Left lung (tissue), 14 donors: ENCODE measurements at places on chromosomes 1 and 21. TPM values are rescaled to one million over a fixed set of nuclear protein-coding genes. Genes with fewer than 3 reads are reported as not detected.

GRCh38 chr1:232988572-232989040 is 38.2 kb downstream of the NTPCR start:
- DNase-seq, result no peak

The AKNAD1 gene
- 0.35 TPM for polyA plus RNA-seq

DNA sequence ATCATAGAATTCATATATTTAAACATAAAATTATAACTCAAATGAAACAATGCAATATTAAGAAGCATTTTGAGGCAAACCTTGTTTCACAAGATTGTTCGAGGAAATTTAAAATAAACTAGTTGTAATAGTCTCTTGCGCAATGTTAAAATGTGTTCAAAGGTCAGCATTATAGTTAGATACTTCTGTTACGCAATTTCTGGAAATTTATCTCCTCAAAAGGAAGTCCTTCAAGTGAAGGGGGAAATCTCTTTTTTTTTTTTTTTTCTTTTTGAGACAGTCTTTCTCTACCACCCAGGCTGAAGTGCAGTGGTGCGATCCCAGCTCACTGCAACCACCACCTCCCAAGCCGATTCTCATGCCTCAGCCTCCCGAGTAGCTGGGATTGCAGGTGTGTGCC is 52.1 kb downstream of the FMO4 start:
- no peak for DNase-seq

The OR2W3 gene
- 0.42 TPM for polyA plus RNA-seq

The RNU1-3 gene
- polyA plus RNA-seq, result 3.1 TPM

GRCh38 chr21:45852886-45853400 is 128.6 kb upstream of the COL6A1 start:
- DNase-seq, result no peak

The A3GALT2 gene
- polyA plus RNA-seq, result not detected

The BEND5 gene
- 40.2 TPM for polyA plus RNA-seq

GRCh38 chr21:34534522-34534921 is 22.5 kb upstream of the KCNE1 start:
- no peak for DNase-seq

DNA sequence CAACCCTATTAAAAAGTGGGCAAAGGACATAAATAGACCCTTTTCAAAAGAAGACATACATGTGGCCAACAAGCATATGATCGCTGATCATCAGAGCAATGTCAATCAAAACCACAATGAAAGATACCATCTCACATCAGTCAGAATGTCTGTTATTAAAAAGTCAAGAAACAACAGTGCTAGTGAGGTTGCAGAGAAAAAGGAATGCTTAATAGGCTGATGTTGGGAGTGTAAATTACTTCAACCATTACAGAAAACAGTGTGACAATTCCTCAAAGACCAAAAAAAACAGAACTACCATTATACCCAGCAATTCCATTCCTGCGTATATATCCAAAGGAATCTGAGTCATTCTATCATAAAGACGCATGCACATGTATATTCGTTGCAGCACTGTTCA is 13.2 kb downstream of the USH2A start:
- no peak for DNase-seq

The FCAMR gene
- not detected for polyA plus RNA-seq

DNA sequence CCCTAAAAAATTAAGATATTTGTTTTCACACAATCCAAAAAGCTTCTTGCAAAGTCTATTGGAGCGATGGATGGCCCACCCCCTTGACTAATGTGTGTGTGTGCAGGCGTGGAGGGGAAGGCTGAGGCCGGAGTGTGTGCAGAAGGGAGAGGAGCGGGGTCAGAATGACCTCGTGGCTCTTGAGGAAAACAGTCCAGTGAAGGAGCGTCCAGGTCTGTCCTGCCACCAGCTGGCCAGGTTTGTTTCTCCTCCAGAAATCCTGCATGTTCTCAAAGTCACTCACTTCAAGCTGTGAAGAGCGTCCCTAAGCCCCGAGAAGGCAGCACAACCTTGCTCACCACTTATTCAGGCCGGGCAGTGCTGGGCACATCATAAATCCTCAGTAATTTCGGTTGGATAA is 69.5 kb upstream of the SSX2IP start:
- DNase-seq, result no peak

GRCh38 chr1:23792151-23792945 is 1.4 kb downstream of the LYPLA2 start:
- DNase-seq, result no peak

DNA sequence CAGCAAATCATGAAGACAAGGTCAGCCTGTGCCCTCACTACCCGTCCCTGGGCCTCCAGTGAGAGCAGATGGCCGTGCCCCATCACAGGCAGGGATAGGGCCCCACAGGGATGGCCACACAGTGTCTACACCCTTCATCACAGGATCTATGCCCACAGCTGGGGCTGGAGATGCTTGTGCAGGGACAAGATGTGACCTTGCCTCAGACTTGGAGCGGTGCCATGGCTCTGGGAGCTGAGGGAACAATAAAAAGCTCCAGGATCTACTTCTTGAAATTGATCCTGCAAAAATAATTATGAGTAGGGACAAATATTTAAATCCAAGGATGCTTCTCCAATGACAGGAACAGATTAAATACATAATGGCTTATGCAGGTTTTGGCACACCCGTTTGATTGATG is 25.4 kb upstream of the TCEA3 start:
- no peak for DNase-seq

The DNMT3L gene
- not detected for polyA plus RNA-seq

The OPRD1 gene
- polyA plus RNA-seq, result 0.20 TPM

The FCN3 gene
- polyA plus RNA-seq, result 13.4 TPM

GRCh38 chr1:116476321-116476720 is 94.5 kb downstream of the CD58 start:
- DNase-seq, result no peak

DNA sequence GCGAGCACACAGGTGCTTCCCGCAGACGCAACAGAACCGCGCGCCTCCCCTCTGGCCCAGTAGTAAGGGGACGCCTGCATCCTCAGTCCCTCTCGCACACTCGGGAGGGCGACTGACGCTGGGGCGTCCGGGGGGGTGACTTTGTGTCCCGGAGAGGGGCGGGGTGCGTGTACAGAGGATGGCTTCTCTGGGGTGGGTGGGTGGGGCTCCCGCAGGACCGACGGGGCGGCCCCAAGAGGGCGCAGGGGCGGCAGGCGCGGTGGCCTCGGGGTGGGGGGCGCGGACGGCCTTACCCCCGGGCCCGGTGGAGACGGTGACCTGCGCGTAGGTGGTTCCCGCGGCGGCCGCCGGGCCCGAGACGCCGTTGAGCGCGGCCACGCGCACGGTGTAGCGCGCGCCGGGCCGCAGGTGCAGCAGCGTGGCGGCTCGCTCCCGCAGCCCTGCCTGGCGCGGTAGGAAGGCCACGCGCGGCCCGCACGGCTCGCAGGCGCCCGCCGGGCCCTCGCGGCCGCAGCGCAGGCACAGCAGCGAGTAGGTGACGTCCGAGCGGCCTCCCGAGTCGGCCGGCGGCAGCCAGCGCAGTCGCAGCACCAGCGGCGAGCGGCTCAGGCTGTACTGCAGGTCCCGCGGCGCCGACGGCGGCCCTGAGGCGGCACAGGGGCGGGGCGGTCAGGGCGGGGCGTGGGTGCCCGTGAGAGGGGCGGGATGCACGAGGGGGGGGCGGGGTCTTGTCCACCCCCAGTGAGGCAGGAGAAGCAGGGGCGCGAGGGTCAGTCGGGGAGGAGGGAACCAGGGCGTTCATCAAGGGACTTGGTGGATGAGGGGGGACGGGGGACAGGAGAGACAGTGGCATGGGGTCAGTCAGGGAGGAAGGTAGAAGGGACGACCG is 12.1 kb downstream of the EPHA10 start:
- no peak for DNase-seq

DNA sequence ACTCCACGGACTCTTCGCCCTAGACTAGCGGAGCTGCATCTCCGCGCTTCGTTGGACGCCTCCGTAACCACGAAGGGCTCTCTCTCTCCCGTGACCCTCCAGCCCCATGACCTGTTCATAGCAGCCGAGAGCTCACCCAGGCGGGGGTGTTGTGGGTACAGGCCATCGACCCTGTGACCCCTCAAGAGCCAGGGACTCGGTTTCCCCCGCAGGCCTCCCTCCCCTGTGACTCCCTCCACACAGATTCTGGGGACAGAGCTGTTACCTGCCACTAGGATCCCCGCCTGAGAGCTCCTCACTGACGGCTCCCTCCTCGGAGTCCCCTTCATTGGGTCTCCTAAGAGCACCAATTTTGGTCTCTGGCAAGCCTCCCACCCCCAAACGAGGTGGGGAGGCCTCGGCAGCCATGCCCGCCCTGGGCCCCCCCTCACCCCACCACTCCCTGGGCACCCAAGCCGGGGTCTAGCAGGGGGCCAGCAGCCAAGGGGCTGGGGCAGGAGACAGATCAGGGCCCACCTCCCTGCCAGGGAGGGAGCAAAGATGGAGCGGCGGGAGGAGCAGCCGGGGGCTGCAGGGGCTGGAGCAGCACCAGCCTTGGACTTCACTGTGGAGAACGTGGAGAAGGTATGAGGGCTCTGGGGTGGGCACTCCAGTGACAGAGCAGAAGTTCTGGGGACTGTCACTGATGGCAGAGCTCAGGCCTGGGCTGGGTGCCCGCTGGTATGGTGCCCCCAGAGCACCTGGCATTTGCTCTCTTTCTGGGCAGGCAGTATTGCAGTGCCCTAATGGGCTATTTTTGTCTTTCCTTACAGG is 517 bp downstream of the IPO13 start:
- no peak for DNase-seq

DNA sequence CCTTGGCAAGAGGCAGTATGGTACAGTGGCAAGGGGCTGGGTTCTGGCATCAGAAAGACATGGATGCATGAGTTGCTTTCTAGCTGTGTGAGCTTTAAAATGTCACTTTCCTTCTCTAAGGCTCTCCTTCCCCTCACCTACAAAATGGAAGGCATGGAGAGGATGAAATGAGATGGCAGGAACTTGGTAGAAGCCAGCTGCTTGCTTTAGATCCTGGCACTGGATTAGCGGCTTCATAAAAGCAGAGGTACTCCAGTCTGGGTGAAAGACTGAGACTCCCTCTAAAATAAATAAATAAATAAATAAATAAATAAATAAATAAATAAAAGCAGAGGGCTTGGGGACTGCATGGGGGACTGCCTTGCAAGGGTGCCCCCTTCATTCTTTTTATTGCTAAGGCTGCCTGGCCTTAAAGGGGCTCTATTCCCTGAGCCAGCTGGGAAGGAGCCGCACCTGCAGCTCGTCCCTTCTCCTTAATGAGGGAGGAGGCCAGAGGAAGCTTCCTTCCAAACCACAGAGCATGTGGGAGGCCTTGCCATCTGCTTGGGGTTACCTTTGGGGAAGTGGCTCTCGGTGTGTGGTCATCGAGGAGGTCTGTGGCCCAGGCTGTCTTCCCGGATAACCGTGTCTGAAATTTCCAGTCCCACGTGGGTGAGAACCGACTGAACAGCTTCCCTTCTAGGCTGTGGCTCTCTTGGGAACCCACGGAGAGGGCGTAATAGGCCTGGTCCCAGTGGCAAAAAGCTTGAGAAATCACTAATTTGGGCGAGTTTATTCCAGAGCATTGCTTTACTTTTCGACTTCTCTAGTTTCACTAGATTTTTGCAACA is 2.0 kb upstream of the ATP13A2 start:
- DNase-seq, result no peak

The LORICRIN gene
- not detected for polyA plus RNA-seq

- no peak for DNase-seq
Observed at GRCh38 chr1:66332548-66332901, 201.4 kb upstream of the SGIP1 start.

DNA sequence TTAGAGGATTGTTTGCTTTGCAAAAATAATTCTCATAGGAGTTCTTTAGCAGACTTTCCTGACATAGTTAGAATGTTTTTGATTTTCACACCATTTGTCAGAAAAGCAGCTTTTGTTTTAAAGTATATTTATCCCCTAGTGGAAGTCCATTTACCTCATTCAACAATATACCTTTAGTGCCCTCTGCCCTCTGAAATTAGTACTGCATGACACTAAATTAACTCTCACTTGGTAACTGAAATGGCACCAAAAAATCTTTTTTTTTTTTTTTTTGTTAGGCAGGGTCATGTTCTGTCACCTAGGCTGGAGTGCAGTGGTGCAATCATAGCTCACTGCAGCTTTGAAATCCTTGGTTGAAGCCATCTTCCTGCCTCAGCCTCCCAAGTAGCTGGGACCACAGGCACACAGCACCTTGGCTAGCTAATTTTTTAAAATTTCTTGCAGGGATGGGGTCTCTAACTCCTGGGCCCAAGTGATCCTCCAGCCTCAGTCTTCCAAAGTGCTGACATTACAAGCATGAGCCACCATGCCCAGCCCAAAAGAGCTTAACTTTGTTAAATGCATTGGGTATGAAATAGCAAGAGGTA is 13.6 kb downstream of the LRRC42 start:
- DNase-seq, result no peak

The RGS7 gene
- polyA plus RNA-seq, result 0.23 TPM

DNA sequence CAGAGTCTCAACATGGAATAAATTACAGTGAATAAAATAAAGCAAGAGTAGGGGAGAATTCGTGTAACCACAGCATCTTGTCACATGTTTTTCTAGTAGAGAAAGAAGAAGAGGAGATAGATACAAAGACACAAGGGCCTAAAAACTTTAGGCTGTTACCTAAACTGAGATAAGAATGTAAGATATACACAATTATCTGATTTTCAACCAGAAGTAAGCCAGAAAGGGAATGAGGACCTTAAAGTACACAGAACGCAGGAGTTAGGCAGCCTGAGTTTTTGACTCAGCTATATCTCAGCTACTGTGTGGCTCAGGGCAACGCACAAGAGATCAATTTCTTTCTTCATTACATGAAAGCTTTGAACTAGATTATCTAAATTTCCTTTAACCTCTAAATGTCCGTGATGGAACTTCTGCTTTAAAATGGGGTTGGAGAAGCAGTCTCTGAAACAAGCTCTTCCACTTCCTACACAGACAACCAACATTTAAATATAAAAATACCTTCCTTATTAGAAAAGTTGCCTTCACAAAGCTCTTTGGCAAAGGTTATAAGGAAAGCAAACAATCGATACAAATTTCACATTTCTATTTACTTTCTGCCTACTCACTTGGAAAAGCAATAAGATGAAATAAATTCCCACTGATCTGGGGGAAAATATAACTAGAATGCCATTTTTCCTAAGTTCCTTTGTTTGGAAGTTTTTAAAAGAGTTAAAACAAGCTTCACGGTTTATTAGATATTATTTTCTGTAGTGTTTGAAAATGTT is 5.2 kb upstream of the RGS13 start:
- no peak for DNase-seq

- no peak for DNase-seq
Observed at GRCh38 chr1:236699366-236699765, 13.1 kb downstream of the ACTN2 start.

GRCh38 chr1:236834876-236835275 is 39.8 kb downstream of the MTR start:
- DNase-seq, result no peak

The PGLYRP3 gene
- not detected for polyA plus RNA-seq

- no peak for DNase-seq
Observed at GRCh38 chr1:27049607-27050006, 37.0 kb upstream of the TENT5B start.

The RNU1-4 gene
- polyA plus RNA-seq, result 2.5 TPM

The PRKAA2 gene
- 4.1 TPM for polyA plus RNA-seq

The TSSK3 gene
- polyA plus RNA-seq, result 5.9 TPM

DNA sequence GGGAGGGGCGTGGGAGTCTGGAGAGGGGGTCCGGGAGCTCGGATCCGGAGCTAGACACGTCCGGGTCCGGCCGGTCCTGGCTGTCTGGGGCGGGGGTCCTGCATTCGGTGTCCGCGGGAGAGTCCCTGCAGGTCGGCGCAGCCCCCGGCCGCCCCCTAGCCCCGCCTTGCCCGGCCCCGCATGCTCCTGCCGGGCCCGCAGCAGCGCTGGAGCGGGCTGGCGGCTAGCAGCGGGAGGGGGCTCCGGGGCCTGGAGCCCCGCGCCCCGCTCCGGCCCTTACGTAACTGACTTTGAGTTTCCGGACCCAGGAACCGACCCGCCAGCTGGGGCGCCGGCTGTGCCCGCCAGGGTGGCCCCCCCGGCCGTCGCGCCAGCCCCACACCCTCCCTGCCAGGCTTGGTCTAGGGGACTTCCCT is 26.9 kb upstream of the EPB41 start:
- no peak for DNase-seq
